ENCODE measurements at places on chromosomes 13 and 19. TPM values are rescaled to one million over a fixed set of nuclear protein-coding genes. Genes with fewer than 3 reads are reported as not detected.

PCDH20 gene
- total RNA-seq, result 0.62 TPM

CBY2 gene
- not detected for total RNA-seq

ZNF439 gene
- 2.8 TPM for total RNA-seq

EGLN2 gene
- 58.9 TPM for total RNA-seq

FAM216B gene
- not detected for total RNA-seq

OR4F17 gene
- 0.15 TPM for total RNA-seq

DNA sequence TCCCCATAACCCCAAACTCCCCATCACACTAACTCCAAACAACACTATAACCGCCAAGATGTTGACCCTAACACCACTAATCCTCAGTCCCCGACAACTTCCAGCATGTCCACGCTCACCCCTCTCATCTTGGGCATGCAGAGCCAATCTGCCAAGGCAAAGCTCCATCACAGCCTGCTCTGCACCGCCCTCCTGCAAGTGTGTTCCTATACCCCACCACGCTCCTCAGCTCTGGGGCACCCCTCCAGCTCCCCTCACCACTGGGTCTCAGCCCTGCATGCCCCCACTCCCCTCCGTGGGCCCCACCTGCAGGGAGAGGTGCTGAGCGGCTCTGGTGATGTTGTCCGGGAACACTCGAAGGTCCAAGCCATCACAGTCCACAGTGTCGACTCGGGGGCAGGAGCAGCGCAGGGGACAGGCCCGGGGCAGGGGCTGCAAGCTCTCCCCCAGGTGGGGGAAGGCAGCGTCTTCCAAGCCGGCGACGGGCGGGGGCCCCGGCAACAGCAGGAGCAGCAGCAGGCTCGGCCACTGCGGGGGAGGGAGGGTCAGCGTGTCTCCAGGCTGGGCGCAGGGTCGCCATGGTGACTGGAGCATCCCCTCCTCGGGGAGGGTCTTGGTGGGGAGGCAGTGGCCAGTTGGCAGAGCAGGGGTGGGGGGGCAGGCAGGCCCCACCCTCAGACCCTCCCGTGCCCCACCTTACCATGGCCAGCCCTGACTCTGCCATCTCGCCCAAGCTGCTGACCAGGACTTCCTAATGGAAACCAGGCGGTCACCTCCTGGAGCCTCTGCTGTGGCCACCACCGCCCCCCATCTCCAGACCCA lies 527 bp downstream of the PODNL1 start:
- H3K4me3 ChIP-seq, result no peak overlapping the region
- no peaks in the 10 kb centered on the region for H3K27me3 ChIP-seq
- no peaks in the 10 kb centered on the region for H3K36me3 ChIP-seq
- H3K27ac ChIP-seq, result no peak overlapping the region

GRCh38 chr19:5369962-5370367 lies 29.4 kb upstream of the PTPRS start:
- peak; percentile 65 for DNase-seq
- H3K27ac ChIP-seq, result no peak overlapping the region
- no peaks in the 10 kb centered on the region for H3K36me3 ChIP-seq
- H3K4me1 ChIP-seq, result no peaks in the 10 kb centered on the region
- peaks cover 11% of the 10 kb centered on the region for H3K27me3 ChIP-seq

GRCh38 chr19:39953915-39954314 lies 17.1 kb upstream of the PSMC4 start:
- DNase-seq, result no peak
- no peak overlapping the region for H3K27ac ChIP-seq
- H3K4me1 ChIP-seq, result peaks cover 3% of the 10 kb centered on the region
- no peak overlapping the region for H3K4me3 ChIP-seq
- no peaks in the 10 kb centered on the region for H3K36me3 ChIP-seq

DNA sequence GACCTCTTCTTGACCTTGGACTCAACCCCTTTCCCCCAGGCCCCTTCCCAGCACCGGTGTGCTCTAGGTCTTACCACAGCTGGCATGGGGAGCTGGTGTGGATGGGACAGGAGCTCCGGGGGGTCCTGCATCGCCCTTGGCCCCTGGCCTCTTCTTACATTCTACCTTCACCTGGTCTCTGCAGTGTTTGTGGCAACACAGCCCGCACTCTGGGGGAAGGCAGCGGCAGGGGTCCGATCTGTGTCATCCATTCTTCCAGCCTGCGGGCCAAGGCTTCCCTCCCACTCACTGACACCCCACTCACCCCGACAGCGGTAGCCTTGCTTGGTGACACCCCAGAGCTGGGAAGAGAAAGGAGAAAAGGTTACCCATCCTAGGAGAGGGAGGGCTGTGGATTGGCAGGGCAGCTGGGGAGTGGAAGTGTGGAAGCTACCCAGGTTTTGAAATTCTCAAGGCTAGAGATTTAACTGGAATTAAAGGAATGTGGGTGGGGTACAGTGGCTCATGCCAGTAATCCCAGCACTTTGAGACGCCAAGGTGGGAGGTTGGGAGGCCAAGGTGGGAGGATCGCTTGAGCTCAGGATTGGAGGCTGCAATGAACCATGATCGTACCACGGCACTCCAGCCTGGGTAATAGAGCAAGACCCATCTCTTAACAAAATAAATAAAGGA lies 8.3 kb downstream of the FAM98C start:
- H3K36me3 ChIP-seq, result no peaks in the 10 kb centered on the region
- no peak overlapping the region for H3K27ac ChIP-seq
- no peak overlapping the region for H3K4me3 ChIP-seq
- no peaks in the 10 kb centered on the region for H3K4me1 ChIP-seq

GRCh38 chr13:28049215-28049614 lies 51.2 kb downstream of the FLT3 start:
- H3K27ac ChIP-seq, result no peak overlapping the region
- H3K4me1 ChIP-seq, result no peaks in the 10 kb centered on the region
- no peak for DNase-seq
- peaks cover 26% of the 10 kb centered on the region for H3K27me3 ChIP-seq
- H3K36me3 ChIP-seq, result no peaks in the 10 kb centered on the region

DNA sequence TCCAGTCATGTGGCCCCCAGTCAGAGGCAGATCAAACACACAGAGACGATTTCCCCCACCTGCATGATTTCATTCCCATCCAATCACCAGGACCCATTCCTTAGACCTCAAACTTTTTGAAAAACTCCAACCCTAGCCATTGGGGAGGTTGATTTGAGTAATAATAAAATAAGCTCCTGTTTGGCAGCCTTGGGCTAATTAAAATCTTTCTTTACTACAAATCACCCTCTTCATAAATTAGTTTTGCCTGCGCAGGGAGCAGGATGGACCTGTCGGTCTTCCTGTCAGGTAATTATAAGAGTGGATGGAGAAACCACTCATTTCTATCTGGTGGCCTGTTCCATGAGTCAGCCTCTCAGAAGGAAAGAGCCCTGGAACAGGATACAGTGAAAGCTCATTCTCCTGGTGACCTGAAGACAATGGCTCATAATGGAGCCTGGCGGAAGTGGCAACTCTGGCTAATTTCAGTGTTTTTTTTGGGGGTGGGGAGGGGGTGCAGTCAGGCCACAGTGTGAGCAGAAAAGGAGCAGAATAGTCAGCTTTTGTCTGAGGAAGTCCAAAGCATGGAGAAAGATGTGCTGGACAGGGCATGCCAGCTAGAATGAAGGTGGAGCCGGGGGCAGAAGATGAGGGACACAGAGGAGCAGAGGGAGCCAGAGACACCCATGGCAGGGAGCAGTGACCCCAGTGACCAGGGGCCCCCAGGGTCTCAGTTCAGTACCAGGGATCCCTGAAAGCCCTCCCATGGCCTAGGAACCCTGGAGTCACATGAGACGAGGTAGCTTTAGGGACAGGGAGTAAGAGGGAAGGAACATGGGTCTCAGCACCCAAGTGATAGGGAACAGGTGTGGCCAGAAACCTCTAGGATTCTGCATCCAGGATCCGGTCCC lies 31.8 kb upstream of the PSG9 start:
- peak overlapping the region; percentile 39 for H3K27ac ChIP-seq
- H3K4me3 ChIP-seq, result no peak overlapping the region
- H3K4me1 ChIP-seq, result peaks cover 19% of the 10 kb centered on the region
- no peaks in the 10 kb centered on the region for H3K36me3 ChIP-seq
- peak; percentile 53 for DNase-seq
- no peaks in the 10 kb centered on the region for H3K27me3 ChIP-seq

DNA sequence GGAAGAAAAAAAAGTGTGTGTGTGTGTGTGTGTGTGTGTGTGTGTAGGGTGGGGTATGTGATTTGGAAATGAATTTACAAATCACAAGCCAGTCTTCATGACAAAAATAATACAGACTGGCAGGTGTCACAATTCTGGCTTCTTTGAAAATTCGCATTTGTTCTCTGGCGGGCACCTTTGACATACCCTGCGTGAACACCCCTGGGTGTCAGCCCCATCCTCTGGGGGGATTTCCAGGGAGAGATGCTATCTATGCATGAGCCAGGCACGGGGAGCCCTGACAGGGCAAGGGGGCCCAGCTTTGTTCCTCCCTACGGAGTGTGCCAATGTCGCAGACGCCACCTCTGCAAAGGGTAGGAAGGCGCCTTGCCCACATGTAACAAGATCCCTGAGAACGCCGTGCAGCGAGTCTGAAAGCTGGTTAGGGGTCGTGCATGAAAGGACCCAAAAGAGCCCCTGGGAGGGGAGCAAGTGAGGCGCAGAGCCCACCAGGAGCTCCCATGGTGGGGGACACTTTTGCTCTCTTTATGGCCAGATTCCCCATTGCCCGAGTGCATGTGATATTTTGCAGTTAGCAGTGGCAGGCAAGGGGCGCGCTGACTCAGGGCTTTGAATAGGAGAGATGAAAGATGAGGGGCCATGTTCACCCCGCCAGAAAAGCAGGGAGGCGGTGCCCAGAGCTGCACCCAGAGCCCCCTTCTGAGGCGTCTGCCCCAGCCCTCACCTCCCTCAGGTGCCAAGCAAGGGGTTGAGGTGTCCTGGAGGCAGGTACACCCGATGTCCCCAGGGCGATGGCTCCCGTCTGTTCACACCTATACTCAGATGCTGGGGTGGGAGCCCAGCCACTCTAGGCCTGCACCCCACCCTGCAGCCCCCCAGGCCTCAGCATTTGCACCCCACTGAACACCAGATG lies 45.3 kb downstream of the KLF2 start:
- H3K4me3 ChIP-seq, result no peak overlapping the region
- peaks cover 3% of the 10 kb centered on the region for H3K36me3 ChIP-seq
- H3K27me3 ChIP-seq, result no peaks in the 10 kb centered on the region
- DNase-seq, result no peak
- H3K4me1 ChIP-seq, result no peaks in the 10 kb centered on the region

- H3K4me3 ChIP-seq, result no peak overlapping the region
- no peaks in the 10 kb centered on the region for H3K36me3 ChIP-seq
- H3K27me3 ChIP-seq, result peaks cover 85% of the 10 kb centered on the region
- no peak overlapping the region for H3K27ac ChIP-seq
- no peaks in the 10 kb centered on the region for H3K4me1 ChIP-seq
- DNase-seq, result no peak
These were observed 7.6 kb downstream of the POU4F1 start for GRCh38 chr13:78595495-78596398.

- peak overlapping the region; percentile 90 for H3K4me3 ChIP-seq
- DNase-seq, result peak; percentile 14
- peak overlapping the region; percentile 43 for H3K27ac ChIP-seq
- no peaks in the 10 kb centered on the region for H3K27me3 ChIP-seq
These were observed 694 bp downstream of the CLN5 start for GRCh38 chr13:76992548-76993001.

- H3K4me1 ChIP-seq, result no peaks in the 10 kb centered on the region
- no peak overlapping the region for H3K4me3 ChIP-seq
- no peaks in the 10 kb centered on the region for H3K36me3 ChIP-seq
- no peak for DNase-seq
- H3K27ac ChIP-seq, result no peak overlapping the region
These were observed 22.5 kb downstream of the SERP2 start for GRCh38 chr13:44395976-44396694.

GRCh38 chr13:44435919-44436510 lies 62.4 kb downstream of the SERP2 start:
- peak overlapping the region; percentile 100 for H3K4me3 ChIP-seq
- no peaks in the 10 kb centered on the region for H3K27me3 ChIP-seq
- H3K27ac ChIP-seq, result peak overlapping the region; percentile 90
- peaks cover 30% of the 10 kb centered on the region for H3K36me3 ChIP-seq
- peaks cover 22% of the 10 kb centered on the region for H3K4me1 ChIP-seq
